Psoas muscle (tissue), 8 donors: ENCODE measurements at places on chromosomes 2 and 18. TPM values are rescaled to one million over a fixed set of nuclear protein-coding genes. Genes with fewer than 3 reads are reported as not detected.
A peak's percentile ranks its signal among the peaks of the same experiment; 100 is the strongest.

- H3K27ac ChIP-seq: no peak overlapping the region
- no peaks in the 10 kb centered on the region for H3K36me3 ChIP-seq
- H3K4me1 ChIP-seq: no peaks in the 10 kb centered on the region
- H3K27me3 ChIP-seq: no peaks in the 10 kb centered on the region
- DNase-seq: no peak
Measured at GRCh38 chr2:55885127-55885943, 38.2 kb downstream of the EFEMP1 start.

GRCh38 chr2:180231015-180231414 lies 223.9 kb upstream of the CWC22 start:
- no peaks in the 10 kb centered on the region for H3K36me3 ChIP-seq
- H3K4me3 ChIP-seq: no peak overlapping the region
- H3K4me1 ChIP-seq: no peaks in the 10 kb centered on the region
- H3K27ac ChIP-seq: no peak overlapping the region
- no peak for DNase-seq

GRCh38 chr18:26470011-26470637 lies 78.2 kb downstream of the KCTD1 start:
- no peaks in the 10 kb centered on the region for H3K27me3 ChIP-seq
- peaks cover 5% of the 10 kb centered on the region for H3K36me3 ChIP-seq
- no peak overlapping the region for H3K4me3 ChIP-seq
- H3K4me1 ChIP-seq: peaks cover 11% of the 10 kb centered on the region
- H3K27ac ChIP-seq: peak overlapping the region; percentile 58

DNA sequence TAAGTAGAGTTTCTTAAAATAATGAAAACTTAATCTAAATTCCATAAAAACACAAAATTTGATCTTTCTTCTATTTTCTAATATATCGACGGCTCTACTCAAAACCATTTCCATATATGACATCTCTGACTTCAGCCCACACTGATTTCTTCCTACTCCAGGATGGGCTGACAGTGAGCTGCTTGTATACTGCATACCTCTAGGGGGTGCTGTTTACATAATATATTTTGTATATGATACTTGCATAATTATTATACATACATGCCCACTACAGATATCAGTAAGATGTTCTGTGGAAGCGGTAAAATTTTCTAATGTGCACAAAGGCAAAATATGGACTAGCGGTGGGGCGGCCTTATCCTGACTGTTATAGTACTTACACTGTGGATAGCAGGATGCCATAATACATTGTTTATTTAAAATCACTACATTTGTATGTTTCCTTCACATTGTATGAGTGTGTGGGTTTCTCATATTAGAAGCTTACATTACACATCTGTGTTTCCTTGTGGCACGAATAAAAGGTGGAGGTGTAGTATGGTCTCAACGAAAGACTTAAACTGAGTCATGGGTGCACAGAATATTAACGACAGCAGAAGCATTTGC lies 66.1 kb upstream of the NXPH2 start:
- no peak overlapping the region for H3K27ac ChIP-seq
- no peaks in the 10 kb centered on the region for H3K27me3 ChIP-seq
- H3K36me3 ChIP-seq: no peaks in the 10 kb centered on the region
- H3K4me3 ChIP-seq: no peak overlapping the region

GRCh38 chr2:123808243-123808642 lies 216.8 kb upstream of the CNTNAP5 start:
- H3K27ac ChIP-seq: no peak overlapping the region
- H3K36me3 ChIP-seq: no peaks in the 10 kb centered on the region
- H3K4me1 ChIP-seq: no peaks in the 10 kb centered on the region
- no peaks in the 10 kb centered on the region for H3K27me3 ChIP-seq

DNA sequence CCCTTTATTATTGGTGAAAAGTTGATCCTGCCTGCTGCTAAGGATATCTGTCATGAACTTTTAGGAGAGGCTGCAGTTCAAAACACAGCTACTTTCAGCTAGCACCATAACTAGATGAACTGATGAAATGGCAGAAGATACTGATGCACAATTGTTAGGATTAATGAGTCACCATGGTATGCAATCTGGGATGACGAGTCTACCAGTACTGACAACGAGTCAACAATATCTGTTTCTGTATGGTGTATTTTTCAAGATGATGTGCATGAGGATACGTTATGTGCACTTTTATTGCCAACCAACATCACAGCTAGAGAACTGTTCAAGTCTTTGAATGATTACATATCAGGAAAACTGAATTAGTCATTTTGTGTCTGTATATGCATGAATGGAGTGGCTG lies 68.7 kb downstream of the NETO1 start:
- H3K27ac ChIP-seq: no peak overlapping the region
- H3K36me3 ChIP-seq: no peaks in the 10 kb centered on the region
- no peak overlapping the region for H3K4me3 ChIP-seq
- no peaks in the 10 kb centered on the region for H3K4me1 ChIP-seq
- no peak for DNase-seq
- H3K27me3 ChIP-seq: no peaks in the 10 kb centered on the region

GRCh38 chr18:773980-774624 lies 37.9 kb downstream of the YES1 start:
- no peak for DNase-seq
- H3K4me3 ChIP-seq: no peak overlapping the region
- H3K27ac ChIP-seq: no peak overlapping the region
- H3K4me1 ChIP-seq: peaks cover 9% of the 10 kb centered on the region

GRCh38 chr2:239288951-239289511 lies 111.8 kb downstream of the HDAC4 start:
- no peaks in the 10 kb centered on the region for H3K27me3 ChIP-seq
- H3K4me1 ChIP-seq: peaks cover 100% of the 10 kb centered on the region
- peak; percentile 66 for DNase-seq
- H3K4me3 ChIP-seq: peak overlapping the region; percentile 23
- peak overlapping the region; percentile 97 for H3K27ac ChIP-seq
- H3K36me3 ChIP-seq: peaks cover 2% of the 10 kb centered on the region

DNA sequence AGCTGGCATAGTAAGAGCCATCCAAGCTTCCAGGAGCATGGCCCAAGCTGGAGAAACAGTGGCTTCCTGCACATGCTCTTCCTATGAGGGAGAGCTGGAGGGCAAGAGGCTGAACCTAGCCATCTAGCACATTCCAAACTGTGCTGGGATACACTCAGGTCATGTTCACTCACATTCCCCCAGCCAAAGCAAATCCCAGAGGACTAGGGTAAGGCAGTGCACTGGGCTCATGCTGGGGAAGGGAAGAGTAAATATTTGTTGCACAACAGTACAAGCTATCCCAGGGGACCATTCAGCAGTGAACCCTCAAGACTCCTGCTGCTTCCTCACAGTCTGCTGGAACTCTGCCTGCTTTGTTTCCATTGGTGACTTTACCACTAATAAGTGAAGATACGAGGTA lies 20.7 kb upstream of the GYPC start:
- H3K4me1 ChIP-seq: peaks cover 10% of the 10 kb centered on the region
- no peak for DNase-seq
- H3K27me3 ChIP-seq: no peaks in the 10 kb centered on the region

GRCh38 chr18:49588971-49589370 lies 27.1 kb downstream of the LIPG start:
- no peak overlapping the region for H3K27ac ChIP-seq
- no peaks in the 10 kb centered on the region for H3K36me3 ChIP-seq
- H3K4me3 ChIP-seq: no peak overlapping the region
- H3K27me3 ChIP-seq: no peaks in the 10 kb centered on the region
- H3K4me1 ChIP-seq: no peaks in the 10 kb centered on the region
- no peak for DNase-seq

- H3K4me3 ChIP-seq: no peak overlapping the region
- DNase-seq: no peak
- H3K27me3 ChIP-seq: no peaks in the 10 kb centered on the region
- no peaks in the 10 kb centered on the region for H3K36me3 ChIP-seq
- no peaks in the 10 kb centered on the region for H3K4me1 ChIP-seq
- no peak overlapping the region for H3K27ac ChIP-seq
Measured at GRCh38 chr2:134393075-134393461, 139.2 kb downstream of the MGAT5 start.

The CD302 gene
- 5.0 TPM for total RNA-seq

The POMC gene
- total RNA-seq: 2.1 TPM
